ENCODE measurements at places on chromosomes 5 and 9.

GRCh38 chr9:133864011-133864410, 125.9 kb upstream of the SARDH start:
- DNase-seq: no peak

DNA sequence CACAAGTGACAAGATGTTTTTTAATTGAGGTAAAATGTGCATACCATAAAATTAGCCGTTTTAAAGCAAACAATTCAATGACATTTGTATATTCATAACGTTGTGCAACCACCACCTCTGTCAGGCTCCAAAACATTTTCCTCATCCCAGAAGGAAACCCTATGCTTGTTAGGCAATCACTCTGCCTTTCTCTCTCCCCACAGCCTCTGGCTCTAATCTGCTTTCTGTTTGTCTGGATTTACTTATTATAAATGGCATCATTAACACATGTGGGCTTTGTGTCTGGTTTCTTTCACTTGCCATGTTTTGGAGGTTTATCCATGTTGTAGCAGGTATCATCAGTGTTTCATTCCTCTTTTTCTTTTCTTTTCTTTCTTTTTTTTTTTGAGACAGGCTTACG, 1.4 kb upstream of the N4BP3 start:
- DNase-seq: no peak

DNA sequence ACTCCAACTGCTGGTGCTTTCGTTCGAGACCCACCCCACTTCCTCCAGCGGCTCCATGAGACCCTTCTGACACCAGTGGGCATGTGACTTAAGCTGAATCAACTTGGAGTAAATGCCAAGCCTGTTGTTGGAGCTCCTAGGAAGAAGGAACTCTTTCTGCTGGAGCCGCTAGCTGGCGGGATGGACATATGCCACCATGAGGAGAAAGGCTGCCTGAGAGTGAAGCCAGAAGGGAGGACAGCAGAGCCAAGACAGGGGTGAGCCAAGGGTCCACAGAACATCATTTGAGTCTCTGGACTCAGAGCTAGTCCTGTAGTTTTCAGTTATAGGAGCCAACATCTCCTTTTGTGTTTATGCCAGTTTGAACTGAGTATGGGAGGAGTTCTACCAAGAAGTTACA, 35.9 kb downstream of the ANXA6 start:
- DNase-seq: no peak

GRCh38 chr5:14884062-14884612, 12.6 kb upstream of the ANKH start:
- DNase-seq: no peak

DNA sequence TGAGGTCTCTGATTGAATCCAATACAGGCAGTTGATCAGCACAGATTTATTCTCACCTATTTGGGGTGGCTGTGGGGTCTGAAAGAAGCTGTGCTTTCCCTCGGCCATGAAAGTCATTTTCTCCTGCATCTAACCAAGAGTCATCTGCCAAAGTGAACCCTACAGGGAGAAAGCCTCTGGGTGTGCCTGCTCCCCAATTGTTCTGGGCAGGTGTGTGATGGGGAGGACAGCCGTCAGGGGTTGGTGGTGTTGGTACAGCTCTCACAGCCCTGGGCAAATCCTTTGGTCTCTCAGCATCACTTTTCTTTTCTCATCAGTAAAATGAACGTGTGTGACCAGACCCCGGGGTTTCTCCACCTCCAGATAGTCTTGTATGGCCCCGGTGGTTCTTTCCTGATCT, 2.5 kb downstream of the PHF2 start:
- DNase-seq: no peak

- no peak for DNase-seq
Observed at GRCh38 chr9:119933191-119933590, 564.0 kb upstream of the BRINP1 start.

- no peak for DNase-seq
Observed at GRCh38 chr9:76980566-76980965, 38.9 kb upstream of the FOXB2 start.
